ENCODE measurements at places on chromosomes 5 and 9. TPM values are rescaled to one million over a fixed set of nuclear protein-coding genes. Genes with fewer than 3 reads are reported as not detected.

The CTXN3 gene
- not detected for total RNA-seq

The PSMD5 gene
- 29.6 TPM for total RNA-seq

The TRIM7 gene
- 8.9 TPM for total RNA-seq

The SPINK7 gene
- not detected for total RNA-seq

The CDC20B gene
- total RNA-seq, result not detected

The QRFP gene
- not detected for total RNA-seq

The PCDHA1 gene
- total RNA-seq, result 0.10 TPM

The SPATA31A3 gene
- total RNA-seq, result not detected

The TXNDC8 gene
- not detected for total RNA-seq

The PCDHB14 gene
- total RNA-seq, result 6.9 TPM

The KCNN2 gene
- not detected for total RNA-seq

The SCGB3A1 gene
- not detected for total RNA-seq

The ECM2 gene
- 11.2 TPM for total RNA-seq

The MARCOL gene
- total RNA-seq, result not detected

The ADGRD2 gene
- total RNA-seq, result not detected

The ZNF608 gene
- total RNA-seq, result 41.1 TPM

The DEPDC1B gene
- total RNA-seq, result 0.99 TPM

The COL27A1 gene
- 2.9 TPM for total RNA-seq

The ZNF483 gene
- 1.2 TPM for total RNA-seq

The SLC34A1 gene
- not detected for total RNA-seq

The UIMC1 gene
- total RNA-seq, result 23.3 TPM

The GABRG2 gene
- total RNA-seq, result not detected

The PCDHA6 gene
- not detected for total RNA-seq

The GGTA1 gene
- not detected for total RNA-seq

The GABRA1 gene
- total RNA-seq, result not detected

The PCDHA4 gene
- 1.2 TPM for total RNA-seq

Measured in myocyte (in vitro differentiated cells).